ENCODE measurements at places on chromosomes 4 and X.

GRCh38 chr4:31549256-31549655, 829.1 kb downstream of the PCDH7 start:
- no peak for DNase-seq

DNA sequence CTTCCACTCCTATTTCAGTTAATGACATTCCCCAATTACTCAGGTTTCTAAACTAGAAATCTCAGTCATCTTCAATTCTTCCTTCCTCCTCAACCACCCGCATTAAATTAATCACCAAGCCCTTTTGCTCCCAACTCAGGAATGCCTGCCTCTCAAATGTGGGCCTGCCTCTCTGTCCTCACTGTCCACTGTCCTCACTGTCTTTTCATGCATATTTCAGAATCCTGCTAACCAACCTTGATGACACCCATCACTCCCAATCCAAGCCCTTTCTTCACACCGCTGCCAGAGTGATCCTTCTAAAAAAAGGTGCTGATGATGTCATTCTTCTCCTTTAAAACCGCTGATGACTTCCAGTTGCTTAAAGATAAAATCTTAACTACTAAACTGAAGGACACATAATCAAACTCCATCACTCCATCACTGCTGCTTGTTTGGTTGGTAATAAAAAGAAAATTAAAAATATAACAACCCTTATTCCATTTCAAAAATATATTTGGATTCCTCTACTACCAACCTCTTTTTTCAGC, 5.1 kb upstream of the APBB2 start:
- no peak for DNase-seq

DNA sequence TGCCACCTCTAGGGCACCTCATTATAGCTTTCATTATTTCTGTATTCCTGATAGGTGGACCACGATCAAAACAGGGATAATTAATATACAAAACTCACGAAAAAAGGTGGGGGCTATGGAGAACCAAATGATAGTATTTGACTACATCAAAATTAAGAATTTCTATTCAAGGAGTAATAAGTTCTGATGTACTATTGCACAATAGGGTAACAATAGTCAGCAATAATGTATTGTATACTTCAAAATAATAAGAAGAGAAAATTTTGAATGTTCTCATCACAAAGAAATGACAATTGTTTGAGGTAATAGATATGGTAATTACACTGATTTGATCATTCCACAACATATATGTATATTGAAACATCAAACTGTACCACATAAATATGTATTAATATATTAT, 327.3 kb upstream of the TRAM1L1 start:
- DNase-seq, result no peak

DNA sequence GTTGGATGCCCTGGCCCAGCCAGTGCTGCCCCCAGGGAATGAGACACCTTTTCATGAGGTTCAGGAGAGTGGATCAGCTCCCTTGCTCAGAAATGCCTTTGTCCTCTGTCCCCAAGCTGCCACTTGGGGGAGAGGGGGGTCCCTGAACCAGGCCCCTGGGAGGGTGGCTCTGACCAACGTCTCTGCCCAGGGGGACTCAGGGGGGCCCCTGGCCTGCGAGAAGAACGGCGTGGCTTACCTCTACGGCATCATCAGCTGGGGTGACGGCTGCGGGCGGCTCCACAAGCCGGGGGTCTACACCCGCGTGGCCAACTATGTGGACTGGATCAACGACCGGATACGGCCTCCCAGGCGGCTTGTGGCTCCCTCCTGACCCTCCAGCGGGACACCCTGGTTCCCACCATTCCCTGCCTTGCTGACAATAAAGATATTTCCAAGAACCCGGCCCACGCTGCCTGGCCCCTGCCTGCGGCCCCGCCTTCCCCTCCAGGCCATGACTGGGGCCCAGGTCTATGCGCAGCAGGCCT, 7.3 kb downstream of the HGFAC start:
- no peak for DNase-seq

DNA sequence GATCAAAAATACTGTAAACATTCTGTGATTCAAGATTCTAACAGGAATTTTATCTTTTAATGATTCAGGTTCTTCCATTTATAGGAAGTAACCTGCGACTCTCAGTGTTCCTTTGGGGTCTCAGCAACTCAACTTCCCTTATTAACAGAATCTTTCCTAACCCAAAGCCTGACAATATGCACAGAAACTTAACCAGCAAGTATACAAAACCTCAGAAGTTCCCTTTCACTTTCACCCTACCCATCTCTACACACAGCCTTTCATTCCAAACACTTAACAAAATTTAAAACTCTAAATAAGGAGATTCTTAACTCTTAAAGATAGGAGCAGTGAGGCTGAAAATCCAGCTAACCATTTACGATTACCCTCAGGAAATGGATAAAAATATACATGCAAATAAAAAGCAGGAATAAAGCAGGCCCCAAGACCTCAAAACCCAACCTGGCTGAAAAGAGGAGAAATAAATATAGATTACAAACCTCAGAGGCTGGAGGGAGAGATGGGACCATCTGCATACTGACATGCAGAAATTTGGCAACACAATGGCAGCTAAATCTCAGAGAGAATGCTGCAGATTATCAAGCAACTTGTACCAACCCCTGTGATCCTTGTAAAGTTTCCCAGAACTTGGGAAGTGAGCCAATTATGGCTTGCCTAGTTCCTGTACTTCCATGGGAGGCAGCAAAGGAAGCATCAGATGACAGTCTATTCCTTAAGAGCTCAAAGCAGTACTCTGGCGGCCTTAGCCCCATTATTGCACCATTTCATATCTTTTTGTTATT, 101.0 kb downstream of the ATP11C start:
- no peak for DNase-seq

DNA sequence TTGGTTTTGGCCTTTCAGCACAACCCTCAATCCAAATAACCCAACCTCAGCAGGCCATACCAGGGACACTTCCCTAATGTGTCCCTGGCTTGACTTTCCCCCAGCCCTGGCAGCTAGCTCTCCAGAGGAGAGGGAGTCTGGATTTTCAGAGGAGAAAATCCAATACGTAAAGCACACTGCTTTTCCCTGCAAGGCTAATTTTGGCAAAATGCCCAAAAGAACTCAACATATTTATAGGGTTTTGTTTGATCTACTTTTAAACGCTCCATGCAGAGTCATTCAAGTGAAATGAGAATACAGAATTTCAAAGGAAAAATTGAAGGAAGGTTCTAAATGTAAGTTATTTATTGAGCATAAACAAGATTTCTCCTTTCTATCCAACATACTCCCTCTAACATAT, 167.2 kb downstream of the SH3KBP1 start:
- DNase-seq, result no peak

DNA sequence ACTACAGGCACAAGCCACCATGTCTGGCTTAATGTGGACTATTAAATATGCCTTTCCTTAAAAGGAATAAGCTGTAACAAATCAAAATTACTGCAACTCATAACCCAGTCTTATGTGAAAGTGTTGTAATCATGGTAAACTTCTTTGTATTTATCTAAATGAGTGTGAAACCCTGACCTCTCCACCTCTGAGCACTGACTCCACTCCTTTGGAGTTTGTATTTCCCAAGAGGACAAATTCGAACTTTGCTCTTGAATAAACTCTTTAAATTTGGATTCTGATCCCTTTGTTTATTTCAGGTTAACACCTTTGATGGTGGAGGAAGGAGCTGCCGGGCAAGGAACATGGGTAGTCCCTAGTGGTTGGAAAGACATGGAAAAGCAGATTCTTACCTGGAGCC, 48.3 kb upstream of the FAM9A start:
- DNase-seq, result no peak

- no peak for DNase-seq
Observed at GRCh38 chr4:64432674-64433073, 23.4 kb upstream of the TECRL start.

- DNase-seq, result no peak
Observed at GRCh38 chr4:159071969-159072765, 30.7 kb upstream of the RAPGEF2 start.

GRCh38 chrX:71638409-71638808, 20.1 kb upstream of the CXCR3 start:
- no peak for DNase-seq

- no peak for DNase-seq
Observed at GRCh38 chrX:47632666-47633065, 2.9 kb upstream of the CFP start.

DNA sequence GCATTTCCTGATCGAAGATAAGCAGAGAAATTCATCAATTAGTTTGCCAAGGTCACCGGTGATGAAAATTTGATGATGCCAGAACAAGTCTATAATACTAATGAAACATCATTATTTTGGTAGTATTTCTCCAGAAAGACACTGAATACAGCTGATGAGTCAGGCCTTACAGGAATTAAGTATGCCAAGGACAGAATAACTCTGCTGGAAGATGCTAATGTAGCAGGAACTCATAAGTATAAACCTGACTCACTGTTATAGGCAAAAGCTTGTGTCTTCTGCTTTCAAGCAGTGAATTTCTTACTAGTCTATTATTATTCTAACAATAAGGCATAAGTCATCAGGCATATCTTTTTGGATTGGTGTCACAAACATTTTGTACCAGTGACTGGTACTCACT, 1825.1 kb upstream of the IGFBP7 start:
- no peak for DNase-seq

DNA sequence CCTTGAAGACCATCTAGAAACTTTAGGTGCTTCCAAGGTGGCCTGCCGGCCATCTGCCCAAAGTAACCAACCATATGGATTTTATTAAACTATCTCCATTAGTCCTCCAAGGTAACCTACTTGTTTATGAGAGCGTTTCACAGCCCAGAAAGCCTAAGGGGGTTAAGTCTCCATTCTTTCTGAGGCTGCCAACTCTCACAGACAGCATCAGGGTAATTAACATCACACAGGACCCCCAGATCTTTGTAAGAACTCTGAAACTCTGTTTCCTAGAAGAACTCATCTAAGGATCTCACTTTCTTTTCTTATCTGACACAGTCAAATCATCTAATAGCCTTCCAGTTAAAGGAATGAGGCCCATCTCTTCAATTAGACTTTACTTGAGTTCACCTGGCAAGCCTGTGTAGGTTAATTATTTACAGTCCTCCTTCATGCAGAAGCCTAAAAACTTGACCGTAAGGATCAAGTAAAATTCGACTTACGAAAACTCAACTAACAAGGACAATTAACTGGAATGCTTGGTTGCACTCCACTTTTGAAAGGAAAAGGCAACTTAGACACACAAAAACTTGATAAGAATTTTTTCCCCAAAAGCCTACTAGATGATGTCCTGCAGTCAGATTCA, 252.5 kb downstream of the GRIA3 start:
- DNase-seq, result no peak

- no peak for DNase-seq
Observed at GRCh38 chr4:26162101-26162500, 158.7 kb upstream of the RBPJ start.

DNA sequence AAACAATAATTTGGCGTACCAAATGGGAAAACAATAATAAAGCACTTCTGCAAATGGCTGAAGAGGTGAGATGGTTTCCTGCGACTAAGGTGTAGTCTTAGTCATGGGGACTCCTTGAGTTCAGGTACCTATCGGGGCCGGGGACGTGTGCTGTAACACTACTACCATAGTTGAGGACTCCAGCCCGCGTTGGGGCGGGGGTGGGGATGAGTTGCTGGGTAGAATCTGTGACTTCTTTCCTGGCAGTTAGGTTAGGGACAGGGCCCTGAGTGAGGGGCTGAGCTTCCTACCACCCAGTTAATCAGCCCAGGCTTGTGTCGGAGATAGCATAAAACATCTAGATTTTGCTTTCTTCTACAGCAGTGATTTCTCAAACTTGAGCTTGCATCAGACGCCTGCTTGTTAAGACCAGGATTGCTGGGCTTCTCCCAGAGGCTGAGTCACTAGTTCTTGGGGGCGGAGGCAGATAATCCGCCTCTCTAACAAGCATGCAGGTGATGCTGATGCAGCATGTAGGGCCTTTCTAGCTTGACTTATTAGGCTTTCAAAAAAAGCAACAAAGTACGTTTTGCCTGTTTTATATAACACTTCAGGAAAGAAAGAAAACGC, 30.2 kb downstream of the RBBP7 start:
- no peak for DNase-seq

- no peak for DNase-seq
Observed at GRCh38 chr4:150256841-150257730, 178.8 kb downstream of the DCLK2 start.

DNA sequence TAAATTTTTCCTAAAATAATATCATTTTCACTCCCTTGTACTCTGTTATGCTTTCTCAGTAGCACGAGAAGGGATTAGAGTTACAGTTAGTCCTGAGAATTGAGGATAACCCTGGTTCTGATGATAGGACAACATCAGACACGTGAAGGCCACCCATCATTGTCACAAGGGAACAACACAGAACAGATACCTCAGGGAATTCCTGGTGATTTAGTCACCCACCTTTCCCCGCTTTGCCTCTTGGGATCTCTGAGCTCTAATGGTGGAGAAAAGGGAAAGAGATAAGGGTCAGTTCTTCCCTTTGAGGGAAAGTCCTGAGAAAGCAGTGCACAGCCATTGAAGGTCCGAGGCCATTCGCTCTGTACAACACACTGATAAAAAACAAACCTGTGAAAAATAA, 112.3 kb upstream of the GALNT7 start:
- no peak for DNase-seq

- DNase-seq, result no peak
Observed at GRCh38 chr4:78354782-78355181, 196.8 kb upstream of the ANXA3 start.

- no peak for DNase-seq
Observed at GRCh38 chrX:138748480-138748879, 37.0 kb upstream of the FGF13 start.

DNA sequence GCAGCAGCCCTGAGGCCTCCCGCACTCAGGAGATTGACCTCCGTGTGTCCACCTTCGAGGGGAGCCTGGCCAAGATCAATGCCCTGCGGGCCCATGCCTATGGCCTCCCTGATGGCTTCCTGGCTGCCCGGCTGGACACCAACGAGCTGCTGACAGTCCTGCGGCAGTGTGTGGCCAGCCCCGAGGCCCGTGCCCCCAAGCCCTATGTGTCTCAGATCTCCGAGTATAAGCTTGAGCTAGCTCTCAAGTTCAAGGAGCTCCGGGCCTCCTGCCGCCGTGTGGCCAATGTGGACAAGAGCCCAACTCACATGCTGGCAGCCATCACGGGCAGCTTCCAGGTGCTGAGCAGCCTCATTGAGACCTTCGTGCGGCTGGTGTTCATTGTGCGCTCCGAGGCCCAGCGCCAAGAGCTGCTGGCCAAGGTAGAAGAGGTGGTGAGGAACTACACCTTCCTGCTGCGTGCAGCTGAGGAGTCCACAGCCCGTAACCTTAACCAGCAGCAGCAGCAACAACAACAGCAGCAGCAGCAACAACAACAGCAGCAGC, 25.5 kb upstream of the PRPS1 start:
- DNase-seq, result no peak

DNA sequence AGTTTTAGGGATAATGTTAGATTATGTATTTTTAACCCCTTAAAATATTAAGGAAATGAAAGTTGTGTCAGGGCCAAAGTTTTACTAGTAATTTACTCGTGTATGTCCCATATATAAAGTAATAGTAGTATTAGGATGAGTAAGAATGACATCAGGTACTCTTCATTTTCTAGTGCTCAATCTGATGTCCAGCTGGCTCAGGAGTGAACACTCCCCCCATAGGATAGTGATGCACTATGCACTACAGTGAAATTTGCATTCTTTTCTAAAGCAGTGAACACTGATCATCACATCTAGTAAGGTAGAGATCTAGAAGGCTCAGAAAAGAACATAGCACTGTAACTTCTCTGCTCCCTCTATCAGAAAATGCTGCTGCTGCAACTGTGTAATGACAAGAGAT, 409.7 kb downstream of the GLUD2 start:
- no peak for DNase-seq
